HFFc6 (cell line): ENCODE measurements at places on chromosomes 1 and 21. TPM values are rescaled to one million over a fixed set of nuclear protein-coding genes. Genes with fewer than 3 reads are reported as not detected.
A peak's percentile ranks its signal among the peaks of the same experiment; 100 is the strongest.

DNA sequence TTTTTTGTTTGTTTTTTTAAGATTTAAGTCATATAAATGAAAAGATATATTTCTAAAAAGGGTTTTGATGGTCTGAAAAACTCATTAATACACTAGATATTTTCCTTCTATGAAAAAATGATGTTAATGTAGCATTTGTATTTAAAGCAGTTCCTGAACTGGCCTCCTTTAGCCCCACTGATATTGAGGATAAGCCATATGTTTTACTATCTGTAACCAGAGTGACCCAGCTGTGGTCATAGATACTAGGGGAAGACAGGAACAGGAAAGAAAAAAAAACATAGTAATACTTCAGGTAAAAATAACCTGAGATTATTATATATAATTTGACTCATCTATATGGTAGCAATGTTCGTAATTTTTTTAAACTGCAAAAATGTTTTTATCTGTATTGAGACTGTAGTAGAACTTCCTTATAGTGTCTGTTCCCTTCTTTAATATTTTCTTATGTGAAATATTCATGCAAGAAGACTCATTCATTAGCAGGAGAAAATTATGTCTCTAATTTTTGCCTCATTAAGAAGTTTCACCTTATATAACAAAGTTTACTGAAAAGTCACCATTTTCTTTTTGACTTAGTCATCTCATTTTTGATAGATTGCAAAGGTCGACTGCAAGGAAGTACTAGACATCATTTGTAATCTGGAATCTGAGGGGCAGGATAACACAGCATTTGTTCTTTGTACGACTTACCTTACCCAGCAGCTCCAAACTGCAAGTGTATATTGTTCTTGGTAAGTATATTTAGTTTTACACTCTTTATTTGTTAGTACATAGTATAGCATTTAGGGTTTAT lies 25.6 kb upstream of the TMCO2 start:
- H3K27me3 ChIP-seq, result no peaks in the 10 kb centered on the region; the same call in 1 of the 2 replicates
- H3K4me1 ChIP-seq, result peaks cover 9% of the 10 kb centered on the region
- no peak for DNase-seq
- H3K27ac ChIP-seq, result no peak overlapping the region
- H3K36me3 ChIP-seq, result peaks cover 13% of the 10 kb centered on the region; the same call in 1 of the 2 replicates

DNA sequence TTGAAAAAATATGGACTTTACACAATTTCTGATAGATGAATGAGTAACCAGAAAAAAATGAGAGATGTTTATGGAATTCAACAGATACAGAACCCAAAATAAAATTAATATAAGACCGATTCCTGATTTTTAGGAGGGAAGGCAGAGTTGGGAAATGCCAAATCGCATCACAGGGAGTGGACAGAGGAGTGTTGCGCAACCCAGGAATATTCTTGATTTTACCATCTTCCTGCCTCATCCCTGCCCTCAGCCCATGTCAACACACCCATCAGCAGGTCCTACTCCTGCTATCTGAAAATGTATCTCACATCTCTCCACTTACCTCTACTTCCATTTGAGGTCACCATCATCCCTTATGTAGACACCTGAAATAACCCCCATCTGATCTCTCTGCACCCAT lies 221.0 kb downstream of the DSCAM start:
- peaks cover 12% of the 10 kb centered on the region; the same call in 1 of the 2 replicates for H3K36me3 ChIP-seq
- no peaks in the 10 kb centered on the region; the same call in 1 of the 2 replicates for H3K27me3 ChIP-seq
- H3K4me3 ChIP-seq, result no peak overlapping the region
- DNase-seq, result no peak
- peaks cover 28% of the 10 kb centered on the region for H3K4me1 ChIP-seq

GRCh38 chr1:231519166-231519565 lies 9.3 kb upstream of the TSNAX start:
- DNase-seq, result no peak
- no peak overlapping the region for H3K27ac ChIP-seq
- H3K36me3 ChIP-seq, result no peaks in the 10 kb centered on the region
- H3K4me3 ChIP-seq, result no peak overlapping the region

CLCA1 gene
- total RNA-seq, result not detected in 3 replicates

DNA sequence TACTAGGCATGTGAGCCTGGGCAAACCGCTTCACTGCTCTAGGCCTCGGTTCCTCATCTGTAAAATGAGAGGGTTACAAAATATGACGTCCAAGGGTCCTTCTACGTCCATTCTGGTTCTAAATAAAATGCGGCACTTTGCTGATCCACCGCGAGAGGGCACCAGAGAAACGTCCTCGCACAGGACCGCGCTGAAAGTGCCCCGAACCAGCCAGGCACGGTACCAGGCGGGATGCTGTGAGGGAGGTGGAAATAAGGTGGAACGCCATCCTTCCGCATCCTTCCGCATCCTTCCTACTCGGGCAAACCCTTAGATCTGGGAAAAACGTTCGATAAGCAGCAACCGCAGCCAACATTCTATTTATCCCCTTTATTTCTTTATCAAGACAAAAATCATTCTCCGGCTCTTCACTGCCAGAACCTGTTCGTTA lies 60.3 kb upstream of the KRTAP19-8 start:
- H3K36me3 ChIP-seq, result no peaks in the 10 kb centered on the region
- no peaks in the 10 kb centered on the region for H3K27me3 ChIP-seq
- no peaks in the 10 kb centered on the region for H3K4me1 ChIP-seq
- DNase-seq, result peak; percentile 12
- no peak overlapping the region for H3K27ac ChIP-seq

DNA sequence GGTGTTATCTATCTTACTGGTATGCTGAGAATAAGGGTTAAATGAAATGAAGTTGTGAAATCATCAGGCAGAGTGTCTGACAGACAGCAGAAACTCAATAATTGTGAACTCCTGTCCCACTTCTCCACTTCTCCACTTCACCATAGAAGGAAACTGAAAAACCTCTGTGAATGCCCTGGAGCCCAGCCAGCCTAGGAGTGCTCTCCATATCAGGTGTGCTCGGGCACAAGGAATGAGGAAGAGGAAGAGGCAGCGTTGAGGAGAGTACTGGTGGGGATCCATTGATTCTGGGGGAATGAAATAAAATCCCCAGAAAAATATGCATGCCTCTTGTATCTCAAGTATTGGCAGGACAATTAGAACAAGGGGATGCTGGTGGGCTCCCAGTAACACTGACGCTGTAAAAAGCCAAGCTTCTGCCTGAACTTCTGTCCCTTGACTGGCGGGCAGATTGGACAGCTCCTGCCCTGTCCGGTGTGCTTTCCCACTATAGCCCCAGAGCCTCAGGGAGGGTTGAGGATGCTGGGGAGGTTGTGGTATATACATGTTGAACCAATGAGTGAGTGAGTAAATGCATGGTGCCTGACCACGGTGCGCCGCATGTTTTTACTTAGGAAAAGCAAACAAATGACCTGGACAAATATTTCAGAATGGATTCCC lies 47.7 kb downstream of the NMNAT2 start:
- no peaks in the 10 kb centered on the region for H3K36me3 ChIP-seq
- H3K27me3 ChIP-seq, result peaks cover 42% of the 10 kb centered on the region
- DNase-seq, result no peak
- H3K27ac ChIP-seq, result no peak overlapping the region
- H3K4me1 ChIP-seq, result 0 out of 2 replicates have a peak, but pooled peaks cover 5% of the 10 kb centered on the region
- no peak overlapping the region for H3K4me3 ChIP-seq

OR6K6 gene
- total RNA-seq, result not detected in 3 replicates

TRIM63 gene
- not detected in 2 replicates for total RNA-seq

- no peak overlapping the region for H3K27ac ChIP-seq
- H3K4me1 ChIP-seq, result no peaks in the 10 kb centered on the region
- H3K27me3 ChIP-seq, result peaks cover 3% of the 10 kb centered on the region
- no peak overlapping the region for H3K4me3 ChIP-seq
Measured at GRCh38 chr1:1092894-1093609, 18.9 kb upstream of the RNF223 start.

DNA sequence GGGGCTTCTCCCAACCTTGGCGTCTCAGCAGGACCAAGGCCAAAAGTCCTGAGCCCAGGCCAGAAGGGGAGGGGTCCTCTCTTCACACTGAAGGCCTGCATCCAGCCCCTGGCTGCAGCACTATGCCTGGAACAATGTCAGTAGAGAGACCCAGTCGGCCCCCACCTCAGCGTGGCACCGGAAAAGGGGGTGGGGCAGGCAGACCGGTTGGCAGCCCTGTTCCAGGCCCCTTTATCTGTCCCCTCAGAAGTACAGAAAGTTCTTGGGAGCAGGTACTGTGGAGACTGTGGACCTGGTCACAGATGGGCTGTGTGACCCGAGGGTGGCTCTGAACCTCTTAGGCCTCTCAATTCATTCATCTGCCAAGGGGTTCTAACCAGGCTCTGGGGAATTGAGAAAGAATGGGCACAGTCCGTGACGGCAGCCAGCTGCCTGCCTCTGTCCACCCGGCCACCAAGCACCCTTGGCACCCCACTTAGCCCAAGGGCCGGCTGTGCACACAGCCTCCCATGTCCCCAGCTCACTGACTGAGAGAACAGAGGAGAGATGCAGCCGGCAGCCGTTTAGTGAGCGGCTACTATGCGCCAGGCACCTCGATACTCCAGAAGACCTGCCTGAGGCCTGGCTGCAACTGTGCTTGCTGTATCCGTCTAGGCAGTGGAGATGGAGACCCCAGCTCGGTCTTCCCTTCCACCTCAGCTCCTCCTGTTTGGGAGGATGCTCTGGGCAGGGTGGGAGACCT lies 23.9 kb downstream of the RUNX3 start:
- DNase-seq, result no peak
- H3K27me3 ChIP-seq, result peaks cover 3% of the 10 kb centered on the region; the same call in 1 of the 2 replicates
- H3K27ac ChIP-seq, result no peak overlapping the region
- no peak overlapping the region for H3K4me3 ChIP-seq
- H3K4me1 ChIP-seq, result peaks cover 8% of the 10 kb centered on the region; the same call in 1 of the 2 replicates
- peaks cover 8% of the 10 kb centered on the region; the same call in 1 of the 2 replicates for H3K36me3 ChIP-seq

- no peak for DNase-seq
- H3K36me3 ChIP-seq, result no peaks in the 10 kb centered on the region
Measured at GRCh38 chr1:113142791-113143190, 69.8 kb downstream of the LRIG2 start.

- H3K27me3 ChIP-seq, result peaks cover 42% of the 10 kb centered on the region
- DNase-seq, result peak; percentile 55
- peaks cover 29% of the 10 kb centered on the region for H3K4me1 ChIP-seq
- peak overlapping the region; percentile 42 for H3K27ac ChIP-seq
Measured at GRCh38 chr1:154730259-154730658, 122.3 kb upstream of the ADAR start.
